ENCODE measurements at places on chromosomes 3 and 15.

GRCh38 chr15:80918196-80918783 is 71.3 kb downstream of the MESD start:
- DNase-seq: no peak

- peak; percentile 71 for DNase-seq
These were observed at the start of gene ZMYND10 for GRCh38 chr3:50345586-50346234. Gene ZMYND10 (minus strand): TSS chr3:50345732. CDS start chr3:50345579, 153 bp downstream.

DNA sequence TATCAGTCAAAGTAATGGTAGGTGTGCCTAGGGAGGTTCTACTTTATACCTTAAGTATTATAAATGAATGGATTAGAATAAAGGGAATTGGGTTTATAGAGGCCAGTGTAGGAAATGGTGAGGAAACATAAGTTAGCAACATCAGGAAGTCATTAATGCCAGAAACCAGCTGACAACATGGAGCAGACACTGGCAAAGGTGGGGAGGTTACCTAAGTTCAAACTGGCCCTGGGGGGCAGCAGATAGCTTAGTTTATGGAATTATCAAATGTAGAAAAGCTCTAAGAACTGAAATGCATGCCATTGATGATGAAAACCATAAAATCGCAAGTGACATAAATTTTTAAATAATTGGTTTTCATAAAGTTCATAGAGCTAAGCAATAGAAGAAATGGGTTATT is 498.6 kb downstream of the NAALADL2 start:
- DNase-seq: no peak

DNA sequence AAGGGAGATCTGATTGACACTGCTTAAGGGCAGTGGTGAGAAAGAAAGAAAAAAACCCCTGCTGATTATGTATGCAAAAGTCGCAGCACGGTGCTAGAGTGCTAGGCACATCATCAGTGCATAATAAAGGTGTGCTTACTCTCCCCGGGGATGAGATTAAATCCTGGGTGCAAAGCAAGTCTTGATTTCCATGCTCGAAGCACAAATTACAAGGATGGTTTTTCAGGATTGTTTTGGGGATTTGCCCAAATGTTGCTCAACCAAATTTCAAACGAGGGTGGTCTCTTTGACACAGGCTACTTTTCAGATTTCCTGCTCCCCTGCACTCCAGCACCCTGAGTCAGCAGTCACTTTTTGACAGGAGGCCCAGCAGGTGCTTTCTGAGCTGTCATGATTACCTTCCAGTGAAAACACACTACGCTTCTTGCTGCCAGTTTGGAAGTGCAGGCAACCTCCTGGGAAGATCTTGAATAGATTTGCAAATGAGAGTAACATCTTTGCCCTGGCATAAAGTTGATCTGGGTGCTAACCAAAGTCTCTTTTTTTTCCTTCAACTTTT is 167.5 kb upstream of the TRIM42 start:
- no peak for DNase-seq

DNA sequence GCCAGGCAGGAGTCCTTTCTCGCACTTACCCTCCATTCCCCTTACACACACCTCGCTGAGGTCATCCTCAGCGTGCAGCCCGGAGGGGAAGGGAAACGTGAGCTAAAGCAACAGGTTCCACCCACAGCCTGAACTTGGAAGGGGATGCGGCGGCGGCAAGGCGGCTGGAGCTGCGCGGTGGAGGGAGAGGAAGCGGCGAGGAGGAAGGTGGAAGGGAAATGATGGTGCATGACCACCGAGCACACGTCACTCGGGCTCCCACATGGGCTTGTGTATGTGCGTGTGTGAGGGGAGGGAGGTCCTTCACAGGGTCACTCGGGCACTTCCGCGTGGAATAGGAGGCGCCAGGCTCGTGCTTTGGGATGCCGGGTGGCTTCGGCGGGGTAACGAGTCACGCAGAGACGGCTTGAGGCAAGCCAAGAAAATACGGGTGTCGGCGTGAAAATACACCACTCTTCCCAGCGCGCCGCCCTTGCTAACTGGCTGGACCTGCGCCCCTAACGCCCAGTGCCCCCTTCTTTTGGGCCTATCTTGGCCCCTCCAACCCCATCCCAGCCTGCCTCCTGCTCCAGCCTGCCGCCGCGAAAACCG is 225.5 kb upstream of the IL12A start:
- DNase-seq: no peak

Data from stimulated activated CD4-positive, alpha-beta T cell treated with anti-CD3 and anti-CD28 coated beads, Interleukin-4, amount 100 ng/mL, for 4 hours (primary cell).